ENCODE measurements at places on chromosomes 7 and 10. TPM values are rescaled to one million over a fixed set of nuclear protein-coding genes. Genes with fewer than 3 reads are reported as not detected.

Gene TMEM184A
- total RNA-seq = 0.22 TPM

Gene TAX1BP1
- 90.6 TPM for total RNA-seq

Gene JAKMIP3
- total RNA-seq = 1.6 TPM

DNA sequence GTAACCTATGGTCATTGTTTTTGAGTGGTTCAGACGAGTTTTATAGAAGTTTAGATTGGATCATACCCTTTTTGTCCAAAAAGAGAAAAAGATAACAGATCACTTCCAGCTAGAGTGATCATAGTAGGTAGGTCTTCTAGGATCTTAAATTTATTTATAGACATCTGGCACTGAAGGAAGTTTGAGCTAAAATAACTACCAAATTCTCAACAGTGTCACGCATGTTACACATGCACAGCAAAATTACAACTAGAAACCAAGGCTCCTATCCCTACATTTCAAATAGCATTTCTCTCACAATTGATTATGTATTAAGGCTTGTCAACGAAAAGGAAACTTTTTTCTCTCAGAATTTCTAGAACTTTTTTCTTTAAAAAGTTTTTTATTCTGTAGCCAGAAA lies 2.3 kb downstream of the CALU start:
- DNase-seq = no peak

DNA sequence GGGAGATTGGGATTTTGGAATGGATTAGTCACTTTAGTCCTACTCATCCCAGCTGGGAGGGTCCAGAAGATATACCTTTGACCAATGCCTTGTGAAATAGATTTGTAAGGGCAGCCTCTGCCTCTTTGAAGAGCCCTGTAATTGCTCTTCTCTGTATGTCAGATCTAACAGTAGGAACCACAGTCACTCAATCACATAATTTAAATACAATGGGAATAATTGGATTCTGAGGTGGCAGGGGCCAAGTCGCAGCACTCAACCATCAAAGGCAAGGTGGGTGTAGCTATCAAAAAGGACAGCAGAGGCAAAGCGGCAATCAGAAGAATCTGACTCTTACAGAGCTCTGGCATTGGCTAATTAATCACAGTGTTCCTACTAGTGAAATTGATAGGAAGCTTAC lies 650.9 kb upstream of the ANKRD30A start:
- DNase-seq = no peak

- peak; percentile 92 for DNase-seq
Observed at GRCh38 chr7:602341-603141, 82.9 kb upstream of the PDGFA start.

- DNase-seq = no peak
Observed at GRCh38 chr10:52993109-52993508, 220.5 kb upstream of the MBL2 start.

DNA sequence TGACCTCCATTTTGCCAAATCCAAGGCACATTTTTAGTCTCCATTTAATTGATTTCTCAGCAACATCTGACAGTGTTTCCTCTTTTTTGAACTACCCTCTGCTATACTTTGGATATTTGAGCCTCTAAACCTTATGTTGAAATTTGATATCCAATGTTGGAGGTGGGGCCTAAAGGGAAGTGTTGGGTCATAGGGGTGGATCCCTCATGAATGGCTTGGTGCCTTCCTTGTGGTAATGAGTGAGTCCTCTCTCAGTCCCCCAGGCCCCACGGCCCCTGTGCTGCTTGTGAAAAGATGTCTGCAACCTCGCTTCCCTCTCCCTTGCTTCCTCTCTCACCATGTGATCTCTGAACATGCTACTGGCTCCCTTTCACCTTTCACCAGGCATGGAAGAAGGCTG lies 96.8 kb upstream of the DGKB start:
- no peak for DNase-seq

GRCh38 chr10:108574233-108574632 lies 1349.1 kb downstream of the XPNPEP1 start:
- no peak for DNase-seq

DNA sequence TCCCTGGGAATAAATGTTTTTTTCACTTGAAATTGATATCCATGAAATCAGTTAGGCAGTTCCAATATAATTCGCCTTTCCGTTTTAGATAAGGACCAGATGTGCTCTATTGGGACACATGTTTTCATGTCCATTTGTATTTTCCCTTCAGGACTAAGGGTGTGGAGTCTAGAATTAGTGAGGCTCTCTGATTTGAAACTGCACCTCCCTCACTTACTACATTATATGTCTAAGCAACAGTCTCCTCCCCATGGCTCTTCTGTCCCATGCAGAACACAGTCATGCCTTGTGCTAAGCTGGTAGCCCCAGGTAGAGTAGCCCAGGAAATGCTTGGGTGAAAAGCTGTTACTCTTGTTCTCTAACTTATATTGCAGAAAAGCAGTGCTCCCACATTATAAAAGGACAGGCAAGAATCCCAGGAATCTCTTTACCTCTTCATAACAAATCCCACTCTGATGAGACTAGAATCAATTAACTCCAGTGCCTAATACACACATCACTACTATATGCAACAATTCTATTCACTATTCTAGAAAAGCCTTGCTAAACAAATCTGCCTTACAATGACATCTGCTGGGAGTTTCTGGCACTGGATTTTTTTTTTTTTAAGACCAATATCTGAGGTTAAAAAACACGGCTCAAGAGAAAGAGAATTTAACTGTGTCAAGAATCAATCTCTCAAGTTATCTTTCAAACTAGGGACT lies 293.9 kb downstream of the SNX13 start:
- no peak for DNase-seq

DNA sequence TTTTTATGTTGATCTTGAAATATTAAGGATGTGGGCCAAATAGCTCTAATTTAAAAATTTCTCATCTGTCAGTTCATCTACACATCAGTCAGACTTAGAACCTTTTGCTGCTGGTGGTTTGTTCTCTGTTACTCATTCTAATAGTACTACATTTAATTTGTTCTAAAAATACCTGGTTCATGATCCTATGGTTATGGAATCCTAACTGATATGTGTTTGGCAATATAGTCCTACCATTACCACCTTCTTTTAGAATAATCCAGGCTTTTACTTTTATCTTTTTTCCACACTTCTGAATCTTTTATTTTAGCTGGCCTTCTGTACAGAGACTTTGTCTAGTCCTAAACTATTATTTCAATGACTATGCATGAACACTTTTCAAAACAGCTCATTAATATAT lies 116.9 kb downstream of the SVOPL start:
- DNase-seq = no peak

- DNase-seq = no peak
Observed at GRCh38 chr10:3580565-3580964, 204.4 kb downstream of the KLF6 start.

- DNase-seq = no peak
Observed at GRCh38 chr10:282294-283139, 147.3 kb downstream of the ZMYND11 start.

DNA sequence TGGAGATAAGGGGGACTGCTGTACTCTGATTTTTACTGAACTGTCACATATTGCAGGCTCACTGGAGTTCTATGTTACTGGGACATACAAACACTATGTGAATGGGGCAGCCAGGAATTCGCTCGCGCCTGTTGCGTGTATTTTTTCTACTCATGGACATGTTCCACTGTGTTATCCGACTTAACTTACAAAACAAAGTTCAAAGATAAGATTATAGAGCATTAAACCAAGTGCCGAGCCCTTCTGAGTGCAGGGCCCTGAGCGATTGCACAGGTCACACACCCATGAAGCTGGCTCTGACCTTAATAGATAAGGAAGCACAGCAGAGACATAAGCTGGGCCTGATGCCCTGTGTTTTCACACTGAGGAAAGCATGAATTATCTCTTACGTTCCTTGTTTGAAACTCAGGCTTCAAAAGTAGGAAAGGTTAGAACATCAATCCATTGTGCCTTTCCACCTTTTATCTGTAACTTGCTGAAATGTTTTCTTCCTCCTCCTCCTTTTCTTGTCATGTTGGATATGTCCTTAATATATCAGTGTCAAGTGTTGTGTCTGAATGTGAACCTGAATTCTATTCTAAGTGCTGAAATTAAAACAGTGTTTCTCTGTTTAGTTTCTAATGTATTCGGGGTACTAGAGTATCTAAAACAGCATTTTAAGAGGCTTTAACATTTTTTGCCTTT lies 273.8 kb downstream of the AUTS2 start:
- DNase-seq = no peak

DNA sequence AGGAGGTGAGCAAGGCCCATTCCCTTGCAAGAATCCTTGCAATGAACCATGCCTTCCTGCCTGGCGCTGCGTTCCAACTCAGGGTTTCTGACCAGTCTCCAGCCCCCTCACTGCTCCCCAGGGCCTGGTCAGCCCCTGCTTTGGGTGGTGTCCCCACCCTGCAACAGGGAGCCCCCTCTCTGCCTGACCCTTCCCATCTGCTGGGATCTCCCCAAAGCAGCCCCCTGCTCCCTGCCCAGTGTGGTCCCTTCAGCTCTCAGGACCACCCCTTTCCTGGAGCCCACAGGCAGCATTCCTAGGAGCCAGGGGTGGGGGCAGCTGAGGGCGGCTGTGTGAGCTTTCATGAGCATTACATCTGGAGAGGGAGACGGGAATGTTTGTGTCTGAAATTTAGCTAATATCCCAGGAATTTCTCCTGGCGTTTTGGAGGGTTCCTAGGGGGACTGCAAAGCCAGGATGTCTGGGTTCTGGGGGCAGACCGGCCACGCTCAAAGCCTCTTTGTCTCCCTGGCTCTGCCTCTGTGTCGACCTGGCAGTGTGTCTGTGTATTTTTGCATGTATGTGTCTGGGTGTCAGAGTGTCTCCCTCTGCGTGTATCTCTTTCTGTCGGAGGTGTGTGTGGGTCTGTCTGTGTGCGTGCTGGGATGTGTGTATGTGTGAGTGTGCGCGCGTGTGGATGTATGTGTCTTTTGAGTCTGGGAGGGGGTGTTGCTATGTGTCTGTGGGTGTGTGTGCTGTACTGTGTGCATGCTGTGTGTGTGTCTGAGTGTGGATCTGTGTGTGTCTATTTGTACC lies 300.5 kb upstream of the ZMIZ1 start:
- DNase-seq = no peak

- no peak for DNase-seq
Observed at GRCh38 chr7:94969434-94970084, 62.2 kb downstream of the PPP1R9A start.

DNA sequence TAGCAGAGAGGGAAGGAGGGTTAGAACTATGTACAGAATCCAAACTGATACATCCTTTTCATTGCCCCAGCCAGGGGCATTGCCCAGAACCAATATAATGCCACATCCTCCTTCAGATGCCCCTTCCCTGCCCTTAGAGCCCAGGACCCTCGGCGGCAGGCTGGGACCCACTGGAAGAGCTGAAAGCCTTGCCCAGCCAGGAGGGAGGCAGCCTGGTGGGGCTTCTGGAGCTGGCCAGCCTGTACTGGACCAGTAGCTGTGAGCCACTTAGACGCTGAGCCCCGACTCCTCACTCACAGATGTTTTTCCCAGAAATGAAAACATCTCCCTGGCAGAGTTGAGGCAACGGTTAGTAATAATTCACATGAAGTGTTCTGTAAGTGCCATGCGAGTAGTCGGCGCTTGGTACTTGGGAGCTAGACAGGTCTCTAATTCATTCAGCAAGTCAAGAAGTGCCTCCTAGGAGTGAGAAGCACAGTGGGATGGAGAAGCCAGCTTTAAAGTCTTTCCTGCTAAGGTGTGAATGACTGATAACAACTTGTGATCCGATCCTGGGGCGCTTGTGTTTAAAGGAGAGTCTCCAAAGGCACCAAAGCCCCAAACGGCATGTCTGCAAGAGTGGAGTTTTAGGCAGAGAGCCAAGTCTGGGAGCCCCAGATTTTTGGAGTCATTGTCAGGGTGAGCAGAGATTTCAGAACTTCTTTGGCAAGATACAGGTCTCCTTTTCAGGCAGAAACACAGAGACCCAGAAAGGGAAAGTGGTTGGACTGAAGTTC lies 9.8 kb downstream of the VSIR start:
- no peak for DNase-seq

- no peak for DNase-seq
Observed at GRCh38 chr10:63547628-63548360, 26.6 kb downstream of the REEP3 start.

DNA sequence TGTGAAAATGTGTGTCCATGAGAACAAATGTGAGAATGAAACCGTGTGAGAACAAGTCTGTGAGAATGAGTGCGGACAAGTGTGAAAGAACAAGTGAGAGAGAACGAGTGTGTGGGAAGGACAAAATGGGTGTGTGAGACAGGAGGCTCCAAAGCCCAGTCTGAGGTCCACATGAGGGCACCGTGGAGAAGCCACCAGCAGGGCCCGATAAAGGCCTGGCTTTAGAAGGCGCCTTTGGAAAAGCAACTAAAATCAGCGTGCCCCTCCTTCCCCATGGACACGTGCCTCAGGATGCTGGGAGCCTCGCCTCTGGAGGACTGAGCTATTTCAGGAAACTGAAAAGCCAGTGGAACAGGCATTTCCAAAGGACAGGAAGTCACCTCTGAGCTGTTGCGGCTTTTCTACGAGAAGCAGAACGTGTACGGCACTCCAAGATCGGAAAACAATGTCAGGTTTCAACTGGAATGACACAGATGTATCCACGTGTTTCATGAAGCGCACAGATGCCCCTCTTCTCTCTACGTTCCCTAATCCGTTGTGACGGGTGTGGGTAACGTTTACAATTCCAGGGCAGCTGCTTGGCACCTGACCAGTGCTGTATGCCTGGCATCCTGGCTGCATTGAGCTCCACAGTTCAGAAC lies 46.4 kb downstream of the ESYT2 start:
- DNase-seq = no peak

DNA sequence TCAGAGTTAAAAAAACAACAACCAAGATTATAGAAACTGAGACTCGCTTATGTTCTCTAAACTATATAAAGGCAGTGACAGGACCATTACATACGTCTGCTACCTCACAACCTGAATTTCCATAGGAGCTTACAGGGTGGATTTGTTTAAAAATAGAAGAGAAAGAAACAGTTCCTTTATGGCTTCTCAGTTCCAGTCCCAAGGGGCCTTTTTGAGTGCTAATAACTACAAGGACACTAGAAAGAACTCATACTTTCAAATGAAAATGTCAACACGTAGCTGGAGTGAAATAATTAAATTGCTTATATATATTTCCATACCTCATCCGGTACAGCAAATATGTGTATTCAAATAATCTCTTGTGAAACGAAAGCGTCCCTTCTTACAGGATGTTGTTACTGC lies 19.7 kb downstream of the TSPAN12 start:
- no peak for DNase-seq

DNA sequence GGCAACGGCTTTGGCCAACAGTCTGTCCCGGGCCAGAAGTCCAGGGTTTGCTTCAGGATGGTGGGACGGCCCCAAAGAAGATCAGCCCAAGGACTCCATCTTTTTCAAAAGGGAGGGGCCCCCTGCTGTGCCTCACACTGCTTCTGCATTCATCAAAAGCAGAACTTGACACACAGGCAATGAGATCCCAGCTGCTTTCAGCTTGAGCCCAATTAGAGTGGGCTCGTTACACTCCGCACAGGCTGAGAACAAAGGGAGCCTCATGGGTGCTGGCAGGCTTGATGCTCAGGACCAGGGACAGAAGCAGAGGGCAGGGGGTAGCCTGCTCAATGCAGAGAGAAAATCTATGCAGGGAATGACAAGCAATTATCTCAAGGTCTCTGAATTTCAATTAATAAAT lies 45.5 kb downstream of the VOPP1 start:
- DNase-seq = no peak

- DNase-seq = no peak
Observed at GRCh38 chr7:139683137-139683921, 94.5 kb downstream of the HIPK2 start.
